ENCODE measurements at places on chromosomes 11 and 22.

DNA sequence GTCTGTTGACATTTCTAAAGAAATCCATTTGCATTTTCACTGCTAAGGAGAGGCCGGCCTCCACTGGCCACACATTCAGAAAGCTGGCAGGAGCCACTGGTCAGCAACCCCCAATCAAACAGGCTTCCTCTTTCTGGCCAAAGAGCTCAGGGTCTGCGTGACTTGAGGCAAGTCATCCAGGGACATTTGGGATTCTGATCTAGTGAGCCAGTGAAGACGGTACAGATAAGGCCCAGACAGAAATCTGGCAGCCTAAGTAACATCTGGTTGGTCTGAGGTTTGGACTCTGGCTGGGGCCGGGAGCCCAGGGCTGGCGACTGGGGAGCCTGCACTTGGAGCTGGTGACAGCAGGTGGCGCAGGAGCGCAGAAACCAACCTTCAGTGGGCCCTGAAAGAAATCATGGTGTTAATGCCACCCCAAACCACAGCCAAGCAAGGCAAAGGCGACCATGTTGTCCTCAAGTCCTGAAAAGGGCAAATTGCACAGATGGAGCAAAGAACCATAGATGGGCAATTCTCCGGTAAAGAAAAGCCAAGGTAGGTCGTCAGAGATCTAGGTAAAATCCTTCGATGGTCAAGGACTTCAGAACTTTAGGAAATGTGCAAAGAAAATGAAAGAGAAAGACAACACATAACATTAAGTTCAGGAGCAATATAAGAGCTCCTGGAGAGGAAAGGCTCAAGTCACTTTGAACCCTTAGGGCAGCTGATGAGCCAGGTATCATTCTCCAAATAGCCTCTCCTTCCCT is 99.4 kb upstream of the BLID start:
- DNase-seq, result no peak

- DNase-seq, result no peak
Observed at GRCh38 chr11:50080256-50080655, 47.6 kb downstream of the OR4C45 start.

DNA sequence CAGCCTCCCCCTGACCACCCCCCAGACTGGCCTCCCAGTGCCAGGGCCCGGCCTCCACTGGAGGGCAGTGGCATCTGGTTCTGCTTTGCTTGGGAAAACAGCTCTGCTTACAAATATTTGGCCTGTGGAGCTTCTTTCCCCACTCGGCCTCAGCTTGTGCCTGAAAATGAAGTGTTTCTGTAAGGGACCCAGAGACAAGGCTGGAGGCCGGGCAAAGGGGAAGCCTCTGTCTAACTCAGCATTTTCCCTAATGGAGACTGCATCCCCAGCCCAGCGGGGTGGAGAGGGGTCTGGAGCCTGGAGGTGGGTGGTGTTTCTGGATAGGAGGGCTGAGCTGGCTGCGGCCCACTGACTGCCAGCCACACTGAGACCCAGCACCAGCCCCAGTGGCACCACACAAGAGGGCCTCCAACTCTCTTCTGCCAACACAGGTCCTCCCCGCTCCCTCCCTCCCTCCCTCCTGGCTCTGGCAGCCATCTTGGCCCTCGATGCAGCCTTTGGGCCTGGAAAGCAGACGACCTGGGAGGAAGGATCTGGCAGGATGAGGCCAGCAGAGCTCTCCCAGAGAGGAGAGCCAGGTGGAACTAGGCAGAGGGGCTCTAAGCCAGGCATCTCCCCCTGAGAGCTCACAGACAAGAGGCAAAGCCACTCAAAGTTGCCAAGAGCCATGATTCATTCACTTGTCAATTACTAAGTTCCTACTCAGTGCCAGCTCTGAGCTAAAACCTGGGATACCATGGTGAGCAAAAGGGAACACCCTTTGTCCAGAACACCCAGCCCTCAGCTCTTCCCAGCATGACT is 77.1 kb upstream of the CD82 start:
- DNase-seq, result no peak

- peak; percentile 12 for DNase-seq
Observed at GRCh38 chr11:22920939-22921565, 60.8 kb upstream of the CCDC179 start.

DNA sequence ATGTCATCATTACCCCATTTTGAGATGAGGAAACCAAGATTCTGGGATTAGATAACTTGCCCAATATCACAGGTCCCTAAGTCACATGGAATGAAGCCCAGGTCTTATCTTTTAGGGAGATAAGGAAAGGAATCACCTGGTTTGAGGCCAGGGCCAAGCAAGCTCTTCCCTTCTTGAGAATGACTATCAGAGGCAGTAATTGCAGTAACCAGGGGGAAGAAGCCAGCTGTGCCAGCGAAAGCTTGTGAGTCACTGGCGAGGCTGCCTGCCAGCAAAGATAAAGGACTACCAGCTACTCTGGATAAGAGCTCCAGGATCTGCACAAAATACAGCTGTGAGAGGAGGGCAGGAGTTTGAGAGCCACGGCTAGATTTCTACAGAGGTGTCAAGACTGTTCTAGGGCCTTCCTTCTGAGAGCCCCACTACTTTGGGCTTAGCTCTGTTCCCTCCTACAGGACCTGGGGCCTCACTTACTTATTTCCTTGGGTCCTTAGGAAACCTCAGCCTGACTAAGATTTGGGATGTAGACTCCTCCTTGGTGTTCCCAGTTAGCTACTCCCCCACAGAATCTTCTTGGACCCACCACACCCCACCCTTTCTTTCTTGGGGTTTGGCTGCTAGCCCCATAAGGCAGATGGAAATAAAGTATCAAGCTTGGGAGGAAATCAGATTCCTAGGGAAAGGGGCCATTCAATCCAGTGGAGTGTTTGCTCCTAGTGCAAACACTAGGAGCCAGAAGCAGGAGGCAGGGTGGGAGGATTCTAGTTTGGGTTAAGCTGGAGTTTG is 9.7 kb upstream of the CCKBR start:
- no peak for DNase-seq

Data from CD4-positive, alpha-beta T cell treated with Interleukin-17A for 1 hour (primary cell).